Activated CD4-positive, CD25-positive, alpha-beta regulatory T cell (primary cell): ENCODE measurements at places on chromosomes 6 and 20.

DNA sequence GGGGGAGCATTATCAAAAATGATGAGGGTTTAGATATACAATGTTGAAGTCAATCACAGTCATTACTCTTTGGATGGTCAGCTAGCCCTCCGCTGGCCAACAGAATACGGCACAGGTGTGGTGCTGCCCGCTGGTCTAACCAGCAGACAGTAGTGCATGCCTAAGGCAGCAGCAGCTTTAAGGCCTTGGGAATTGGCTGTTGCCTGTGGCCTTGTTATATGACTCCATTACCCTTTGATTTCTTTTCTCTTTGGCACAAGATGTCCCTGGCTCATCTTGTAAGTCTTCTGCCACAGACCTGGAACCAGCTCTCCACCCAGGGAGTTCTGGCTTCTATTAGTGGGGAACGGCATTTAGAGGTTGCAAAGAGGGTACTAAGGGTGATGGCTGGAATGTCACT, 110.2 kb downstream of the WDR27 start:
- no peak for DNase-seq

DNA sequence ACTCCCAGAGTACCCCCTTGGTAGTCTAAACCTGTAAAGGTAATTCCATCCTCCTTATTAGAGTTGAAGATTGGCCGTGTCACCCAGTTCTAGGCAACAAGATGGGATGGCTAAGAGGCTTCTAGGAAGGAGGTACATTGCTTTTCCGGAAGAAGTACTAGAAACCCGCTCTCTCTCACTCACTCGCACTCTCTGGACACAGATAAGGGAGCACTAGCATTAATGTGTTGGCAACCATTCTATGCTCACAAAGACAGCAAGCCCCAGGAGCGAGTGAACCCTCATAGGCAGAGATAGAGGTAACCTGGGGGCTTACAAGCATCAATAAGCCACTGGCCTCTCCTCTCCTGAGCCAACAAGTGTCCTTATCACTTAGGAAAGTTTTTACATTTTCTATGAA, 503.2 kb upstream of the JARID2 start:
- DNase-seq: no peak

- DNase-seq: no peak
Observed at GRCh38 chr20:9514072-9514460, 324 bp upstream of the LAMP5 start.

DNA sequence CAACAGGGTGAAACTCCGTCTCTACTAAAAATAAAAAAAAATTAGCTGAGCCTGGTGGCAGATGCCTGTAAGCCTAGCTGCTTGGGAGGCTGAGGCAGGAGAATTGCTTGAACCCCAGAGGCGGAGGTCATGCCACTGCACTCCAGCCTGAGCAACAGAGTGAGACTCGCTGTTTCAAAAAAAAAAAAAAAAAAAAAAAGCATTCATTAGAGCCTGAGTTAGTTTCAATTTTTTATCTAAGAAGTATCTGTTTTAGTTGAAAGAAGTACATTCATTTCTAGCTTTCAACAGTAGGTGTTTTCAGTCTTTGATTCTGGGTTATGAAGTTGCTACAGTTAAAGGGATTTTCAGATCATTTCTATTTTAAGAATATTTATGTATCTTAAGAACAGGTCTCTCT, 42.2 kb downstream of the ZNF292 start:
- peak; percentile 3 for DNase-seq

GRCh38 chr6:53103993-53104675, 38.9 kb downstream of the FBXO9 start:
- DNase-seq: no peak

GRCh38 chr20:59948212-59948611, 8.0 kb downstream of the FAM217B start:
- no peak for DNase-seq

DNA sequence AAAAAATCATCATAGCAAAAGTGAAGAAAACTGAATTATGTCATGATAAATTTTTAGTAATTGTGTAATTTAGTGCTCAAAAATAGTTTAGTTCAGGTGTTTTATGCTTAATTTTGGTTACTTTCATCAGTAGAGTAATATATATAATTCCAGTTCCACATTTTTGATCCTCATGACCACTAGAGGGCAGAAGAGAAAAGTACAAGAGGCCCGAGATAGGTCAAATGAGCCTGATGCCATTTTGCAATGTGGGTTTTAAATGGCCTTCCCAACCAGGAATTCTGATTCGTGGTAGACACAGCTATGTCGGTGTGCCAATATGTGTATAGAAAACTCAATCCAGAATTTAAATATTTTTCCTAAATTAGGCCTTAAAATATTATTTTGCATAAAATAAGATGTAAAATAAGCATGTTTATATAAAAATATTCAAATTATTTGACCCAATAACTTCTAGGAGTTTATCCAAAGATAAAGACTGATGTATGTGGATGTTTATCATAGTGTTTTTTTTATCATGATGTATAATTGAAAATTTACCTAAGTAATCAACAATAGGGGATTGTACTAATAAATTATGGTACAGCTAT, 159.7 kb upstream of the RPS6KA2 start:
- no peak for DNase-seq

DNA sequence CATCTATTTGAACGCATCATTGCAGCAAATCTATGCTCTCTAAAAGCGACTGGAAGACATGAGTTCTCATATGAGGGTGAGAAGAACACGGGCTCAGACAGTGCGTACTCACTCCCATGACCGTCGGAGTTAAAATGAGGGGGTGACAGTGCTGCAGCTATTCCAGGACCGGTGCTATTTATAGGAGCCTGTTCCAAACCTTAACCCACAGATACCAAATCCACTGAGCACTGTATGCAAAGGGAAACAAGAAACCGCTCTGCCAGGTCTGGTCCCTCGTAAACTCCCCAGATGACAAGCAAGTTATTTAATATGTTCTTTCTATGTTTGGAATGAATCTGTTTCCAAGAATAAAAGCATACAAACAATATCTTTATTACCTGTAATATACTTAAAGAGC, 22.9 kb downstream of the PPP1R3G start:
- DNase-seq: no peak

DNA sequence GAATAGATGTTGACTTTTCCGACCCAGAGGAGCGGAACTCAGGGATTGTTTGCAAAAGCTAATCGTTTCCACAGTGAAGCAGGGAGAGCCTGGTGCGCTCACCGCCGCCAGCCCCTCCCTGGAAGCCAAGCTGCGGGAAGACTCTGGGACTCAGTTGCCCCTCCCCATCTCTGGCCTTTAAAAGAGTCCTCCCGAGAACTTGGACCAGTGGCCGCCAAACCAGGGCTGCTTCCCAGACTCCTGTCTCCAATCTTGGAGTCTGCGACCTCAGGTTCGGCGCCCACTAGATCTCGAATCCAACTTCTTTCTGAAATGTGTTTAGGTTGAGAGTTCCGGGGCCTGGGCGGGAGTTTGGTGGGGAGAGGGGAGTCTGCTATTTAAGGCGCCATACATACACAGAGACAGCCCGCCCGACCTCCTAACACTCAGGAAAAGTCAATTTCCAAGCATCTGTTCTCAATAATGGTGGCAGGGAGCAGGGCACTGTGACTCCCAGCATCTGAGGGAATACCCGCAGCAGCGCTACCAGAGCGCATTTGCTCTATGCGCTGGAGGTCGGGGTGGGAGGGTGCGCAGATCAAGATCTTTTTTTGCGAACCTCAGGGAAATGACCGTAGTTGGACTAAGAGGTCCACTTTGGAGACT, 800 bp upstream of the GRIK2 start:
- DNase-seq: no peak

DNA sequence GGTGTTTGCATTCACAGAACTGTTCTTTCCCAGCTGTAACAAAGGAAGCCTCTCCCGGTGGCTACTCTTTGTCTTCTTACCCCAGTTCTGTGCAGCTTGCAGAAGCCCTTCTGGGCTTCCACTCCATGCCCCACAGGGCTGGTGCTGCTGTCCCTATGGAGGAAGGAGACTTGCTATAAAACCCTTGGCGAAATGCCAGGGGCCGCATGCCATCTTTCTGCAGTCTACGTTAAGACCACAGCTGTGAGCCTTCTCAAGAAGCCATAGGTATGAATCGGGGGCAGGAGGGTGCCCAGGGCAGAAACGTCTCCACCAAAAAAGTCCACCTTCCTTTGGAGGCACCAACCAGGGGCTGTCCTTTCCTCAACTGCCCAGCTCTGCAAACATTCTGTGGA, 60.7 kb downstream of the PRND start:
- no peak for DNase-seq

GRCh38 chr6:84258866-84259265, 31.4 kb upstream of the CEP162 start:
- no peak for DNase-seq

DNA sequence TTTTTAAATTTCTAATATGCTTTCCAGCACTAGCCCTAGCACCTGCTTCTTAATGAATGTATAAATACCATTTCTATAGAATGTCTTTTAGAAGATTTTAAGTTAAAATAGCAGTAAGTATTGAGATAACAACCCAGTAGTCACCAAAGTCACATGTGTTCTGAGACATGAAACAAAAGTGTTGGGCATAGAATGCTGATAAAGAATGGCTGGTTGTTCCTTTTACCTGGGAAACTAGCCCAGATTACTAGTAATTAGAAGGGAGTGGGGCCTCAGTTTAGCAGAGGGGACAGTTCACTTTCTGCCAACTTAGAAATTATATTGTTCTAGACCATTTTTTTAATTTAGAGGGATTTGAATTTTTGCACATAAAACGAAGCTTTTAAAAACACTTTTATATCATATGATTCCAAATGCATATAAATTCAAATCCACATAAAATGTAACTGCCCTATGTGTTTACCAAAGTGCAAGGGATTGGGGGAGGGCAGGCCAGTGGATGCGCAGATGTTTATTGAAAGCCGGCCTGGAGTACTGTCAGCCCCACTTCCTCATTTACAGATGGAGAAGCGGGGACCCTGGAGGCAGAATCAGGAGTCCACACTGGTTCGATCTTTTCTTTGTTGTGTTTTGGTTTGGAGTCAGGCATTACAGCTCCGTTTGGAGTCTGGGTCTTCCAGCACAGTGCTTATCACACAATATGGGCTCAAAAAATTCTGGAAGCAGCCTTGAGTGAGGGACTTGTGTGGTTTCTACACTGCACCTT, 139.8 kb downstream of the ZDHHC14 start:
- no peak for DNase-seq

DNA sequence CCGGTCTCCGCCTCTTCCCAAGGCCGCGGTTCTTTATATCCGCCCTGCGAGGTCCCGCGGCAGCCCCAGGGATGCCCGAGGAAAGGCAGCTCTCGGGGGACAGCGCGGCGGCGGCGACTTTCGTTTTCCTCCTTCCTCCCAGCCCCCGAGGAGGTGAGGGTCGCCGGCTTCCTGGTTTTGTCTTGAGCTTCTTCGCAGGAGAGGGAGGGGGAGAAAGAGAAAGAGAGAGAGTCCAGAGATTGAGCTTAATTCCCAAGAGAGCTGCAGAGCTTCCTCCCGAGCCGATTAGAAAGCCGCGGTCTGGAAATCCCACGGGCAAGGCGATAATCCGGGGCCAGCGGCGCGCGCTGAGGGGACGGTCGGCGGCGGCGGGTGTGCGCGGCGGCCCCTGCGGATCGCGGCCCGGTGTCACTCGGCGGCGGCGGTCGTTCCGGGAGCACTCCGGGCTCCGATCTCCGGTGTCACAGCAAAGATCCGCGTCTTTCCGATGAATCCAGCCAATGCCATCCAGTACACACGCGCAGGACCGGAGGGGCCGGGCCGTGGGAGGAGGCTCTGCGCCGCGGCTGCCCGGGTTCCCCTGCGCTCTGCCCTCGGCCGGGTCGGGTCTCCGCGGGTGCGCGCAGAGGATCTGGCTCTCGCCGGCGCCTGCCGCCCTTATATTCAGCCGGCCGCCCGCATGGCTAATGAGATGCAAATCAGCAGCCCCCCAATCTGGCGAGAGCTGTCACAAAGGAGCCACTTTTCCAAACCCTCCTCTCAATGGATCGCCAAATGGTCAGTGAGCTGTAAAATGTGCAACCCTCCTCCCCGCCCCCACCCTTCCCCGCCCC, at the start of gene DLL1:
TSS of gene DLL1 (minus strand) at position 783 of the 833 bp plus-strand sequence. CDS start 939 bp downstream, outside the sequence.
- no peak for DNase-seq

DNA sequence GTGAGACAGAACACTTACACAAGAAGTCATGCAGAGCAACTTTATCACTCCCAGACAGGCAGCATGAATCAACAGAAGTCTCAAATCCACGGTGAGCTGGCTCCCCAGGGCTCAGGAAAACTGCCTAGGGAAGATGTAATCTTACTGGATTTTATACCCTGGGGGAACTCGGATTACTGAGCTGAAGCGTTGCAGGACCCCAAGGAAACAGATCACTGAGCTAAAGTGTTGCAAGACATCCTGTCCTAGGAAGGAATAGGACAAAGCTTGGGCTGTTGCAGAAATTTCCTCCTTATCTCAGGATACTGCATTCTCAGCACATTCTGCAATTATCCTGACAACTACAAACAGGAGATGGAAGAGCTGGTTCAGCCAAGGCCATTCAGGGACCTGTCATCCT, 224.8 kb downstream of the TFAP2A start:
- no peak for DNase-seq

GRCh38 chr6:49299279-49299678, 163.8 kb downstream of the MMUT start:
- no peak for DNase-seq

- no peak for DNase-seq
Observed at GRCh38 chr6:19424853-19425252, 412.3 kb upstream of the ID4 start.

GRCh38 chr20:407133-407952, 756 bp upstream of the RBCK1 start:
- DNase-seq: peak; percentile 58

DNA sequence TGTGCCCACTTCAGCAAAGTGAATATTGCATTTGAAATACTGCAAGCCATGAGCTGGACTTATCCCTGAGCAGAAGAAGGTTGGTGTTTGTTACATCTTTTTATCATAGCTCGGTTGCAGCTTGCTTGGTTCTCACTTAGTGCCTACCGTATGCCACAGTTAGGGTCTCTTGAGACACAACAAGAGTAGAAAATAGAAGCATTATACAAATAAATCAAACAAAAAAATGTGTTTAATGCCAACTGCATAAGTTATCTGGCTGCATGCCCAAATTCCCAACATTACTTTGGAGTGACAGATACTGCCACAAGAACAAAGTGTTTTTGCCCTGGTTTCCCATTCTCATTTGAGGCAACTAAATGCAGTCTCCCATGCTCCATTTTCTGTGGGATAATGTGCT, 53.9 kb upstream of the LAMP5 start:
- DNase-seq: no peak

DNA sequence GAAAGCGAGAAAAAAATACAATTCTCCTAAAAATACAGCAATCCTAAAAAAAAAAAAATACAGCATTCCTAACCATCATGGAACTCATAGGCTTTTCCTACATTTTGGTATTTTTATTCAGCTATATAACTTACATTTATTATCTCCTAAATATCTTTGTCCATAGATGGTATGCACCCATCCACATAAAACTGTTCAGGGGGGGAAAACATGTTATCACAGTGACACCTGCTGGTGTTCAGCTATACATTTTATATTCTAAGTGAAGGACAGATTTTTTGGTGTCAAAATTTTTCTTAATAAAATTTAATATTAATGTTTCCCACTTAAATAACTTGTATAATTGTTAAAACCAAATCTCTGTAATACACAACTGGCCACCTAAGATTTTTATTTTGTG, 58.0 kb downstream of the BLOC1S5 start:
- DNase-seq: no peak

GRCh38 chr6:6332811-6333244, 12.4 kb upstream of the F13A1 start:
- no peak for DNase-seq

- no peak for DNase-seq
Observed at GRCh38 chr6:117906958-117907600, at the start of gene SLC35F1. Gene SLC35F1, plus strand, starts transcription at chr6:117907264.
